T-helper 22 cell (primary cell): ENCODE measurements at places on chromosomes 13 and 19.

- peak; percentile 54 for DNase-seq
Measured at GRCh38 chr13:31044364-31045285, 112.2 kb downstream of the TEX26 start.

DNA sequence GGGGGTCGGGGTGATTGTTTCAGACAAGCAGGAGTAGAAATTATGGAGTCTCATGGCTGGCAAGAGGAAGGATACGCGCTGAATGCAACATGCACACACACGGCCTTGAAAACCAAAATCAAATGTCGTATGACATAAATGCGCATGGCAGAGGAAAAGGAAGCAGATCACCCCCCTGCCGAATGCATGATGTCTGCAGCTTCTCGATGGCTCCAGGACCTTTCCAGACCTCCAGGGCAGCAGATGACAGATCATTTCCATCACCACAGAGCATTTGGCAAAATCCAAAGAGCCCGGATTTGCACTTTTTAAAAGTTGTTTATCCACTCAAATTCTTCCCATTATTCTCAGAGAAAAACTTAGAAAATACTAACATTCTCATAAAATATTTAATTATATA lies 211.7 kb downstream of the NHLRC3 start:
- DNase-seq, result no peak

DNA sequence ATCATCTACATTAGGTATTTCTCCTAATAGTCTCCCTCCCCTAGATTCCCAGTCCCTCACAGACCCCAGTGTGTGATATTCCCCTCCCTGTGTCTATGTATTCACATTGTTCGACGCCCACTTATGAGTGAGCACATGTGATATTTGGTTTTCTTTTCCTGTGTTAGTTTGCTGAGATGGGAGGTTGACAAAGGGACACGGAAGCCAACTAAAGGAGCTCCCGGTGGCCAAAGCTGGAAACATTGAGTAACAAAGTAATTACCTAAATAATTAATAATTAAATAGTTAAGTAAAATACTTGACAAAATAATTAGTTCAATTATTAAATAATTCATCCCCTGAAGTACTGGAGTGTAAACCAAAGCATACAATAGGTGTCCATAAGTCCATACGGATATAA lies 1.7 kb upstream of the PRR20A start:
- no peak for DNase-seq

DNA sequence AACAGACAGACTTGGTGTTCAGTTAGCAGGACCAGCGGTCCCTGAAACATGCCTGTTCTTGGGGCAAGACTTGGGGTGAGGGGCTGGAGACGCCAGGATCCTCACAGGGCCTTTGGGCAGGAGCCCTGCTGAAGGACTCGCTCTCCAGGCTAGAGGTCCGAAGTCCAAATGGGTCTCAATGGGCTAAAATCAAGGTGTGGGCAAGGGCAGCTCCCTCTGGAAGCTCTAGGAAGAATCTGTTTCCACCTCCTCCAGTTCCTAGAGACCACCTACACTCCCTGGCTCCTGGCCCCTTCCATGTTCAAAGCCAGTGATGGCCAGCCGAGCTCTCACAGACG lies 111.3 kb downstream of the TUBA3C start:
- DNase-seq, result no peak

DNA sequence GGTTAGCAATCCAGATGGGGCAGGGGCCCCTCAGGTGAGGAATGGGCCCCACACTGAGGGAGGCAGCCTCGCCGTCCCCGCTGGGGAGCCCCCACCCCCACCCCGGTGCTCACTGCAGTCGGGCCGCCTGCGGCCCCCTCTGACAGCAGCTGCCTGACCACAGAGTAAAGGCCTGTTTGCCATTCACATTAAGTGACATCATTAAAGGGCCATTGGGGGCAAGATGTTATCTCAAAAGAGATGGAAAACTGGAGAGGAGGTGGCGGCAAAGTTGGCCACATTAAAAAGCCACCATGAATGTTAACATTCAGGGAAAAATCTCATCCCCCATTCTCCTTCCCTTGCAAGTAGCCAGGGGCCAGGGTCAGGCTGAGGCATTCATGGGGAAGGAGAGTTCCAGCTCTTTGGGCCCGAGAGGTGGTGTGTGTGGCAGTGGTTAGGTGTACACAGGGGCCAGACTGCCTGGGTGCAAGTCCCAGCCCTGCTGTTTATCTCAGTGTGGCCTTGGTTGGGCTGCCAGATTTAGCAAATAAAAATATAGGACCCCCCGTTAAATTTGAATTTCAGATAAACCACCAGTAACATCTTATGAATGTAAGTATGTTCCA lies 20.9 kb downstream of the VSTM2B start:
- DNase-seq, result no peak

- DNase-seq, result no peak
Measured at GRCh38 chr13:43425234-43425633, 361.5 kb downstream of the ENOX1 start.

- no peak for DNase-seq
Measured at GRCh38 chr13:28618230-28618994, 40.5 kb upstream of the POMP start.

DNA sequence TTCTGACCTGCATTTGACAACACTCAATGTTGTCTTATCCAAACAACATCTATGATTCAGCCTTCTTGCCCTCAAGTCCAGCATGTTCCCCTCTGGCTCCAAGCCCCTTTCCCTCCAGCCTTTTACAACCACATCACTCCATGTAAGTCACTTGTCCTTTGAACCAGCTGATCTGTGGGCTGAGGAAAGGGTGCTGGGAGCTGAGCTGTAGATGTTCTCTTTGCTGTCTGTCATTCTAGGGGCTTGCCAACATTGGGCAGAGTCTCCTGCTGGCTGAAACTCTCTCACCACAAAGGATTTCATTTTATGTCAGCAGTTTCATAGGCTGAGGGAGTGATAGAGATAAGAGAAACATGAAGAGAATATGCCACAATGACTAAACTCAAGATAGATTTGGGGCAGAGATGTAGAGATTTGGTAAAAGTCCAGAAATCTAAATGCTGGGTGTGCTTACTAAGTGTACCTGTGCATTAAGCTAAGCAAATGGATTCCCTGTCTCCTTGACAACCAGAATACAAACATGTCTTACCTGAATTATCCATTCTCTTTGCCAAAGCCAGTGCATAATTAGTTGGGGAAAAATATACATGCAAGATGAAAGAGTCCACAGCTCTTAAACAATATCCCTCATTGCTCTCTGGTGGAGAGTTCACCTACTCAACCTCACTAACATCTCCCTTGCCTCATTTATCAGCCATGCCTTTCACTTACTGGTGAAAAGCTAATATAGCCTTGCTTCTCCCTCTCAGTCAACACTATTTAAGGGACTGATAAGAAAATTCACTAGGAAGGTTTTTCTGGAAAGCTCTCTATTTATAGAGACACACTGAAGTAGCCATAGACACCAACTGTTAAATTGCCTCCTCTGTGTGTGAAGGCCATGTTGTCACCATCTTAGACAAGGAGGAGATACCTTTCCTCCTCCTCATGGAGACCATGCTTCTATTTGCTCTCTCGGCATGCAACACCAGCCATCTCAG lies 175.5 kb upstream of the SERP2 start:
- DNase-seq, result no peak

DNA sequence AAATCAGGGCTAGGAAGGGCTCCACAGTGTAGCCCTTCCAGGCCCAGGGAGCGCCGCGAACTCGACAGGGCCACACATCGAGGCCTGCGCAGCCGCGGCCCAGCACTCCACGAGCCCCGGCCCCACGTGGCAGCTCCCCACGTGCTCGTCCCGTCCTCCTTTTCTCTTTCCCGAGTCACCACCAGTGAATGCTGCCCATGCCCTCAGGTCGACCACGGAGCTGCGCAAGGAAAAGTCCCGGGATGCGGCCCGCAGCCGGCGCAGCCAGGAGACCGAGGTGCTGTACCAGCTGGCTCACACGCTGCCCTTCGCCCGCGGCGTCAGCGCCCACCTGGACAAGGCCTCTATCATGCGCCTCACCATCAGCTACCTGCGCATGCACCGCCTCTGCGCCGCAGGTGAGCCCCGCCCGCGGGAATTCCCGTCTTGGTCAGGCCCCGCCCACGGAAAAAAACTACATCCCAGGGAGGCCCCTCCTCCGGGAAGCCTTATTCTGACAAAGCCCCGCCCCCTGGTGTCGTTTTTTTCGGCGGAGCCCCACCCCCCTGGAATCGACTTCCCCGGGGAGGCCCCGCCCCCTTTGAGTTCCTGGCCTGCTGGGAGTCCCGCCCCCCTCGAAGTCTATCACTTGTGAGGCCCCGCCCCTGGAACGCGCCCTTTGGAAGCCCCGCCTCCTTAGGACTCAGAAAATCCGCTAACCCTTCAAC lies 7.0 kb downstream of the HIF3A start:
- DNase-seq, result no peak

DNA sequence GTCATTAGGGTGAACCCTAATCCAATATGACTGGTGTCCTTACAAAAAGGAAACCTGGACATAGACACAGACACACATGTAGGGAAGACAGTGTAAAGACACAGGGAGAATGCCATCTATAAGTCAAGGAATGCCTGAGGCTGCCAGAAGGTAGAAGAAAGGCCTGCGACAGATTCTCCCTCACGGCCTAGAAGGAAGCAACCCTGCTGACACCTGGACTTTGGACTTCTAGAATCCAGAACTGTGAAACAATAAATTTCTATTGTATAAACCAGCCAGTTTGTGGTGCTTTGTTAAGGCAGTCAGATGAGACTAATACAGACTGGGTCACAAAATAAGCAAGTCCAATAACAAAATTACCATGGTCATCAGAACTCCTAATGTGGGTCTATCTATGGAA lies 120.4 kb downstream of the ENOX1 start:
- DNase-seq, result no peak

DNA sequence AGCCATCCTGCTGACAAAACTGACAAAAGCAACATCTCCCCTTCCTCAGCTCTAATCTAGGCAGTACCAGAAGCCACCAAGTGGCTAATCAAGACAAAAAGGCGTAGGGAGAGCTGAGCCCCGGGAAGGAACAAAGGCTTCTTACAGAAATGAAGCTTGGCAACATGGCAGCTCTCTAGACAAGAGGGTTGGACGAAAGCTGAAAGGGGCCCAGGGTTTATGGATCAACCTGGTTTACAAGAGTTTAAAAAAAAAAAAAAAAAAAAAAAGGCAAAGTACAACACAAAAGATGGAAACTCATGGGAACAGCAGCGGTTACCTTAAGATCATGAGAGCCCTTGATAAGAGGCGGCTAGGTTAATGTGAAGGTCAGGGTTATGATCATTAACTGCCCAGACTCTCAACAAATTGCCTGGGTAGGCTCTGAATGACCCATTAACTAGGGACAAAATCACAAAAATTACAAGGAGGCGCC lies 14.0 kb downstream of the ZC3H4 start:
- no peak for DNase-seq

GRCh38 chr13:46850214-46850613 lies 46.6 kb downstream of the HTR2A start:
- DNase-seq, result no peak

- DNase-seq, result no peak
Measured at GRCh38 chr19:42202290-42202880, 15.1 kb downstream of the DEDD2 start.

GRCh38 chr13:67235265-67235664 lies 5.1 kb upstream of the PCDH9 start:
- DNase-seq, result no peak

GRCh38 chr13:44868397-44868796 lies 120.9 kb downstream of the NUFIP1 start:
- DNase-seq, result no peak

DNA sequence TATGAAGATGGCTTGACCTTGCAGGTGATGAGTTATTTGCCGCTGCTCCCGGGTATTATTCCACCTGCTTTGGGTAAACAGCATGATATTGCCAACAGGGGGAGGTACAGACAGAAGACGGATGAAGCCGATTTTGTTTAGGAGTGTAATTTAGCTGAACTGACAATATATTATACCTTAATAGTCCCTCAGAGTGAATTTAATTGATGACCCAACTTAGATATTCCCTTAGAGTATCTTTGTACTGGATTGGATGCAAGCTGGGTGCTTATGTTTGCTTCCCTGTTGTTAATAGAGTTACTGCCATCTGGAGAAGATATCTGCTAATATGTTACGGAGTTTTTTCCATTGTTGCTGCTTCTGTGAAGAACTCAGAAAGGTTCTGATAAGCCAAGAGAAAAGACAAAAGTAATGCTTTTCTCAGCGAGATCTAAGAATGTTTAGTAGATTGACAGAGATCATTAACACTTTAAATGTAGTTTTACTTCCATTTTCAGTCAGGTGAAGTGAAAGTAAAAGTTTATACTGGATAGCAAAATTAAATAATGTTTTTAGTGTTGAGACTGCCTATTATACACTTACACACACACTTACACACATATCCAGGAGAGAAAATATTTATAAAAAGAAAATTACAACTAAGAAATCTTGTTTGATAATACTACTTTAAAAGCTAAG lies 2220.8 kb upstream of the PCDH20 start:
- DNase-seq, result no peak

DNA sequence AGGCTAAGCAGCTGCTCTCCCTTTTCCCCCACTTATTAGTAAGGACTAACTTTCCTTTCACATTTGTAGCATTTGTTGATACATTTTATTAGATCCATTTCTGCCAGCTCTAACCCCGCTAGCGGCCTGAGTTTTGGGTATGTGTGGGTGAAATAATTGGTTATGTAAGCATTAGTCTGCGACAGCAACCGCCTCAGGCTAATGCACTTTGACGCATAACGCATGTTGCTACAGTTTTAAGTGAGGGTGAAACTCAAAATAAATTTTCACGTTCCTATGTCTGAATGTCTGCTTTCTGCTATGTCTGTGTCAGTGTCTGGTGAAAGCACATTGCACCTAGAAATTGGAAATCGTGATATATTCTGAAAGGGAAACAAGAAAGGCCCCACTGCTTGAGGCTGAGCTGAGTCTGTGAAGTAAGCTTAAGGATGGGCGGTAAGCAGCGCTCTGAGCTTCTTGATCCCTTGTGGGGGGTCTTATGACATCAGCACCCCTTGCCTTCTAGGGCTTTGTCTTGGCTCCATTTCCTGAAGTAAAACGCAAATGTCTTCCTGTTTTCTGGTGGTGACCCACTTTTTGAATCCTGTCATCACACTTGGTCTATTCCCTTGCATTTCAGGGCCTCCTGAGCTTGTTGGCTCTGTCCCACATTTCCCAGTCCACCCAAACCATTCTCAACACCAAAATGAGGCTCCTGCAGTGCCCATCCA lies 648.3 kb upstream of the ARGLU1 start:
- DNase-seq, result no peak

DNA sequence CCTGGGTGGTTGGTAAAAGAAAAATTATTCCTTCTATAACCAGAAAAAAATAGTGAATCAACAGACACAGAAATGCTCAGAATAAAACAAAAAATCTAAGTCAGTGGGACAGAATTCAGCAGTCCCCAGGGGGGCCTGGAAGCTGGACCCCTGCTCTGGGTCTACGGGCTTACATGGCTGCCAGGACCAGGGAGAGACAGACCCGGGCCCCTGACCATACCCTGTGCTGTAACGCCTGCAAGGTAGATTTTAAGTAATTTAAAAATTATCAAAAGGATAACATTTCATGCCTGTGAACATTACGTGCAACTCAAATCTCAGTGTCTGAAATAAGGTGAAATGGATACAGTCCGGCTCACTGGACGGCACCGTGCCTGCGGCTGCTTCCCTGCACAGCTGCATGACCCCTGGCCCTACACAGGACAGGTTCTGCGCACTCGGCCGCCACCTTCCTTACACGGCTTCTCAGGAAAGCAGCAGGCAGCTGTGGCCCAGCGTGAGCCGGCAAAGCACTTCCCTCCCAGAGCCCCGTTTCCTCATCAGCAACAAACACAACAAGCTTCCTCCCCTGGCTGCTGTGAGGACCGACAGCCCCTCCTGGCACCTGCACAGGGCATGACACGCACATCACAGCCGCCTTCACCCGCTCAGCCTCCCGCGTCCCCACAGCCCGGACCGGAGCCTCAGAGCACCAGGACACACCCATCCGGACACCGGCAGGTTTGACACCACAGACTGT lies 22.2 kb downstream of the RASA3 start:
- DNase-seq, result peak; percentile 73
